Bone marrow (tissue), 2 donors: ENCODE measurements at places on chromosomes 7 and 10.

- DNase-seq = no peak
These were observed 33.8 kb upstream of the ICA1 start for GRCh38 chr7:8295638-8296361.

DNA sequence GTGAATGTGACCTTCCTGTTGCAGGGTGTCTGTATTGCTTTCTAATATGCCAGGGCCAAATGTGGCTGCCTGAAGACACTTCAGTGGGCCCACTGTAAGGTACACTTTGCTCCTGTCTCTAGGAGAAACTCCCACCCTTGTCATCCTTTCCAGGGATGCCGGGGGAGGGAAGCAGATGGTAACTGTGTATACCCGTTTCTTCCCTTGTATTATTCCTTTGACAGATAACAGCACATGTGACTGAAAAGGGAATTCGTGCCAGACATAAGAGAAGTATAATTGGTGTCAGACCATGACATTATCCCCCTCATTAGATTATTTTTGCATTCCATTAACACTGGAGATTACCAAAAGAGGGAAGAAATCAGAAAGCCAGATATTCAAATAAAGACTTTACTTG, 317.7 kb downstream of the CAMK1D start:
- no peak for DNase-seq

GRCh38 chr10:90089719-90090118, 388.3 kb downstream of the KIF20B start:
- DNase-seq = no peak

GRCh38 chr10:125419831-125420230, 259.5 kb upstream of the CTBP2 start:
- DNase-seq = no peak

GRCh38 chr7:80189638-80190037, 55.0 kb downstream of the GNAI1 start:
- DNase-seq = no peak

- DNase-seq = no peak
These were observed 1.3 kb downstream of the CTTNBP2 start for GRCh38 chr7:117871778-117872538.

GRCh38 chr7:29291723-29292618, 97.4 kb downstream of the CHN2 start:
- DNase-seq = no peak

GRCh38 chr7:106405697-106406141, 120.9 kb upstream of the NAMPT start:
- DNase-seq = no peak

GRCh38 chr7:33836797-33837355, 68.5 kb upstream of the BMPER start:
- DNase-seq = no peak

- no peak for DNase-seq
These were observed 32.5 kb downstream of the ZNF277 start for GRCh38 chr7:112238852-112239610.

- DNase-seq = no peak
These were observed 3.4 kb downstream of the CRPPA start for GRCh38 chr7:16417906-16418305.
